NCI-H1105 treated with DMSO at 0.1 percent for 48 hours (cell line): ENCODE measurements at places on chromosomes 16 and 17.

- DNase-seq, result no peak
Observed at GRCh38 chr17:64412944-64413381, 22.3 kb upstream of the PECAM1 start.

- DNase-seq, result no peak
Observed at GRCh38 chr16:10862438-10862837, 14.6 kb upstream of the CIITA start.

DNA sequence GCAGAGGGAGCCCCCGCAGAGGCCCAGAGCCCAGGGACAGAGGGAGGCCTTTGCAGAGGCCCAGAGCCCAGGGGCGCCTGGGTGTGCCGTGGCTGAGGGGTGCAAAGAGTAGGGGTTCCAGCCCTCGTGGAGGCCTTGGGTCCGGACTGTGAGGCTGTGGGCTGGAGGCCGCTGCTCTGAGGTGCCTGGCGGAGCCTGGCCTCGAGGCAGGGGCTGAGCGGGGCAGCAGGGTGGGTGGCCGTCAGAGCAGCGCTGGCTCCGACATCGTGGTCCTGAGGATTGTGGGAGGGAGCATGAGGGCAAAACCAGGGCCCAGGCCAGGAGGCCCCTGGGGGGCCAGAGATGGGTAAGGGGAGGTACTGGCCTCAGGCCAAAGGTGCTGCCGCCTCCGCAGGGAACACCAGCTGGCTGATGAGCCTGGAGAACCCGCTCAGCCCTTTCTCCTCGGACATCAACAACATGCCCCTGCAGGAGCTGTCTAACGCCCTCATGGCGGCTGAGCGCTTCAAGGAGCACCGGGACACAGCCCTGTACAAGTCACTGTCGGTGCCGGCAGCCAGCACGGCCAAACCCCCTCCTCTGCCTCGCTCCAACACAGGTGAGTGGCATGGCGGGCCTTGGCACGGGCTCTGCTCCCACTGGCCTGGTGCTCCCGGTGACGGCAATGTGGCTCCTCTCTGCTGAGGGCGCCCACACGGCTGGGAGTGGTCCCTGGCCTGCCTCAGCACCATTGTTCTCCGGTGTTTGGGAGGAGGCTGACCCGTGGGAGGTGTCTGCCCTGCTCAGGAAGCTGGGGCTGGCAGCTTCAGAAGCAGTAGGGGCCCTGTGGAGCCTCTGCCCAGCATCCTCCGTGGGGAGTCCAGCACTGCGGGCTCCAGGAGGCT, 33.7 kb downstream of the TSC2 start:
- DNase-seq, result no peak

DNA sequence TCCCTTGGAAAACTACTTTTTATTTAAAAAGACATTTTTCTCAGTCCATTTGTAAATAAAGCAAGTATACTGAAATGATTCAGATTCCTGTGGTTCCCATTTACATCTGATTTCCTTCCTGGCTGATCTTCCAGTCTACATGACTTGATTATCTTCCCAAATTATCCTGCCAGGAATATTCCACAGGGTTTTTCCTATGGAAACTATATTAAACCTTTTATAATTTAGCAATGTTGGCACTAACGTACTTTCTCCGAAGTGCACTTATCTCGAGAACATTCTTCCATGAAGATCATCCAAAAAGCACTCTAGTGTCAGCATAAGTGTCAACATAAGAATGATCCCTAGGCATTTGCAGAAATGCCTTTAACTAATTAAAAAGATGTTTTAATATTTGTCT, 347.7 kb upstream of the KIF2B start:
- DNase-seq, result no peak

- DNase-seq, result no peak
Observed at GRCh38 chr17:40577611-40578065, 12.4 kb upstream of the CCR7 start.

- DNase-seq, result no peak
Observed at GRCh38 chr17:50037321-50038107, 18.4 kb upstream of the ITGA3 start.

DNA sequence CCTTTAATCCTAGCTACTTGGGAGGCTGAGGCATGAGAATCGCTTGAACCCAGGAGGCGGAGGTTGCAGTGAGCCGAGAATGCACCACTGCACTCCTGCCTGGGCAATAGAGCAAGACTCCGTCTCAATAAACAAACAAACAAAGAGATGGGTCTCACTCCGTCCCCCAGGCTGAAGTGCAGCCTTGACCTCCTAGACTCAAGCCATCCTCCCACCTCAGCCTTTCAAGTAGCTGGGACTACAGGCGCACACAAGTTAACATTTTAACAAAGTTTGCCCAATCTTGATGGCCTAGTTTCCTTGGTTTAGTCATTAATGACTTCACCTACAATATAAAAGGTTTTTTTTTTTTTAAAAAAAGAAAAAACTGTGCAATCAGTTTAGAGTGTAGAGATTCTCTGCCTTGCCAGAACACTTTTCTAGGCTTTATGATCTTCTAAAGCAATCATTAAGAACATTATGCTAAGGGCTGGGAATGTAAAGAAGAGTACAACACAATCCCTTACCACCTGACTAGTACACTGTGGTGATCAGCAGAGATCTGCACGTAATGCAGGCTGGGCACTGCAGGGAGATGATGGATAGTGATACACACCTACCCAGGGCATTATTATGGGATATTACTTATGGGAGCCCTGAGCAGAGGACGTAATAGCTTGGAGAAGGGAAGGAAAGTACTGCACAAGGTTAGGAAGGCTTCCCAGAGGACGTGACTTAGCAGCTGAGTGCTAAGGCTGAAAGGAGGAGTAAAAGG, 6.9 kb downstream of the GOT2 start:
- no peak for DNase-seq

- no peak for DNase-seq
Observed at GRCh38 chr17:15431766-15432165, 35.7 kb downstream of the CDRT4 start.

DNA sequence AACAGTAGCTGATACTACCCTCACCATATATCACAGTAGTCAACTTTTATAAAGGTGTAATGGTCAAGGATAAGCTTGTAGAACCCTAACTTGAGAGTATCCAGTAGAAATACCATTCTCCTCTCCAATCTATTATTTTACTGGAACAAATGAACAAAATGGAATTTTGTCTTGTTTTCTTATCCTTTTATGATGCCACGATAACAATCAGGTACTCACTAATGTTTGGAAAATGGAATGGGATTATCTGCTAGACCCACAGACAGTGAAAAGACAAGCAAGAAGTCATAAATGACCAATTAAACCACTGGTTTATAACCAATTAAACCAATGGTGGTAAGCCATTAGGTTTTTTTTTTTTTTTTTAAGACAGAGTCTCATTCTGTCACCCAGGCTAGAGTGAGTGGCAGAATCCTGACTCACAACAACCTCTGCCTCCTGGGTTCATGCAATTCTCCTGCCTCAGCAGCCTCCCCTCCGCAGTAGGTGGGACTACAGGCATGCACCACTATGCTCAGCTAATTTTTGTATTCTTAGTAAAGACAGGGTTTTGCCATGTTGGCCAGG, 10.4 kb downstream of the GPATCH8 start:
- DNase-seq, result no peak

DNA sequence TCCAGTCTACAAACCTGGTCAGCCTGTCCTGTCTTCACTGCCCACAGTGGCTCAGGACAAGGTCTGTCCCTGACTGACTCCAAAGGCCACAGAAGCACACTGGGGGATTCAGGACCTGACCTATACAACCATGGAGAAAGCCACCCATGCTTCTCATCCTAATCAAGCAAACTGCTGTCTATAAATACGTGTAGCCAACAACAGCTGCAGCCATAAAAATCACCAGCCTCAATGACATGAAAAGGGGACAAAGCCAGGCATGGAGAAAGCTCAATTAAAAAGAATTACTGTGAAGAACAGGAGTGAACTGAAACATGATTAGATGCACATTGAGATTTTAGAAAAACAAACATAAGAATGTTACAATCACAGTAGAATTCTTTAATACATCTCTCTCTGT, 170.1 kb downstream of the CDK5R1 start:
- no peak for DNase-seq

DNA sequence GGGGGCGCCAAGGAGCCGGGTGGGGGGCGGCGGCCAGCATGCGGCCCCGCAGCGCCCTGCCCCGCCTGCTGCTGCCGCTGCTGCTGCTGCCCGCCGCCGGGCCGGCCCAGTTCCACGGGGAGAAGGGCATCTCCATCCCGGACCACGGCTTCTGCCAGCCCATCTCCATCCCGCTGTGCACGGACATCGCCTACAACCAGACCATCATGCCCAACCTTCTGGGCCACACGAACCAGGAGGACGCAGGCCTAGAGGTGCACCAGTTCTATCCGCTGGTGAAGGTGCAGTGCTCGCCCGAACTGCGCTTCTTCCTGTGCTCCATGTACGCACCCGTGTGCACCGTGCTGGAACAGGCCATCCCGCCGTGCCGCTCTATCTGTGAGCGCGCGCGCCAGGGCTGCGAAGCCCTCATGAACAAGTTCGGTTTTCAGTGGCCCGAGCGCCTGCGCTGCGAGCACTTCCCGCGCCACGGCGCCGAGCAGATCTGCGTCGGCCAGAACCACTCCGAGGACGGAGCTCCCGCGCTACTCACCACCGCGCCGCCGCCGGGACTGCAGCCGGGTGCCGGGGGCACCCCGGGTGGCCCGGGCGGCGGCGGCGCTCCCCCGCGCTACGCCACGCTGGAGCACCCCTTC, 484 bp downstream of the FZD2 start:
- DNase-seq, result no peak

DNA sequence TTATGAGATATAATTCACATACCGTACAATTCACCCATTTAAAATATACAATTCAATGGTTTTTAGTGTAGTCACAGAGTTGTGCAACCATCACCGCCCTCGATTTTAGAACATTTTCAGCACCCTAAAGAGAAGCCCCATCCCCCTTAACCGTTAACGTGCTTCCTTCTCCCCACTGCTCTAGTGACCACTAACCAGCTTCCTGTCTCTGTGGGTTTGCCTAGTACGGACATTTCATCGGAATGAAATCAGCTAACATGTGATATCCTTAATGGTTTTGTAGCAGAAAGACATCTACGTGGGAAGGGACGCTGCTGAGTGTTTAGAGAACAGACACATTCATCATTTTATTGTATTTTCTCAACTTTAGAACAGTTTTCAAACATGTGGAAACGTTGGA, 80.8 kb upstream of the HSBP1 start:
- no peak for DNase-seq

DNA sequence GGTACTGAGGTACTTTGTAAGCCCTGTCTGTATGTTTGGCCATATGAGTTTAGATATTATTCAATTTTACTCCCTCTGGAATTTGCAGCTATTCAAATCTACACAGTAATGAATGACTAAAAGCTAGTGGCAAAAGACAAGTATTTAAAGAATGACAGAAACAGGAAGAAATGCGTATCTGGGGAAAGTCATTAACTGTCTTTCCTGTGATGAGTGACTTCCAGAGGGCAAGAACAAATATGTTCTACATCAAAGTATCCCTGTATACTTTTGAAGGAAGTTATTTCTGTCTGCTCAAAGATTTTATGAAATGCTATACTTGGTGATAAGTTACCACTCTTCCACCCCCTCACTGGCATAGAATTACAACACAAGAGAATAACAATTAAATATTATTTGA, 489.3 kb upstream of the SOX9 start:
- no peak for DNase-seq

DNA sequence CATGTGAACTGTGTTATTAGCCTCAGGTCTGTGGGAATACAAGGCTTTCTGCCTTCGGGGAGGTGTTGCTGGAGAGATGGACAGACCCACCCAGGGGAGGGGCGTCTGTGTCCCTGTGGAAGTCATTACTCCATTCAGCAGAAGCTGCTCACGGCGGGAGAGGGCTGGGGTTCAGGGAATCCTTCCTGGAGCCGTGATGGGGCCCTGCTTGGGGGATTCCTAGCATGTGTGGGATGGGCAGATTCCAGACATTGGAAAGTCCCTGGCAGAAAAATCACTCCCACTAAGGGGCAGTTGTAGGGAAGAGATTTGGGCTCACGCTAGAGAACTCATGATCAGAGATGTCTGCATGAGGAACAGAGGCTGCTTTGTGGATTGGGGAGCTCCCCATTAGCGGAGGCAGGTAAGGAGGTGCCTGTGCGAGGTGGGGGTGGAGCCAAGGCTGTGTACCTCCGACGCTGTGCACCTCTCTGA, 56.3 kb upstream of the IL34 start:
- DNase-seq, result no peak

DNA sequence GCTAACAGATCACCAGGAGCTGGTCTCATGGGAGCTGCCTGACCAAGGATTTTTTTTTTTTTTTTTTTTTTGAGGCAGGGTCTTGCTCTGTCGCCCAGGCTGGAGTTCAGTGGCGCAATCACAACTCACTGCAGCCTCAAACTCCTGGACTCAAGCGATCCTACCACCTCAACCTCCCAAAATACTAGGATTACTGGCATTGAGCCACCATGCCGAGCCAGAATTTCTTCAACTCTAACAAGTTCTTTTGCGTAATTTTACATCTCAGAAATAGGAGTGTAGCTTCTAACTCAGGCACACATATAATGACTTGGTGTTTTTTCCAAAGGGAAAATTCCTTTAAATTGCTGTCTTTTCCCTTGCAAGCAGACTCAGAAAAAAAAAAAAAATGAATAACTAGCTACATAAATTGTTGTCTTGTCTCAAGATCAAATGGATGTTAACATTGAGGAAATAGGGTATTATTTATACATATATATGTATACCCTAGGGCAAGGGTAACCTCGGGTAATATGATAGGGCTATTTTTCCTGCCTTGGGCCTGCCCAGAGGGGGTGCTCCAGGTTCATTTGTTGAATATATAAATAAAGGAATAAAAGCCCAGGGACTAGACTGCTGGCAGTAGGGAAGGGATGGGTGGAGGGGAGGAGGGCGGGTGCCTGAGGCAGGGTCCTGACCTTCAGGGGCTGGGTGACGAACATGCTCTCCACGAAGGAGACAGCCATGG, 42.8 kb upstream of the GCSH start:
- DNase-seq, result no peak

- DNase-seq, result no peak
Observed at GRCh38 chr17:45228763-45229539, 7.3 kb downstream of the FMNL1 start.

DNA sequence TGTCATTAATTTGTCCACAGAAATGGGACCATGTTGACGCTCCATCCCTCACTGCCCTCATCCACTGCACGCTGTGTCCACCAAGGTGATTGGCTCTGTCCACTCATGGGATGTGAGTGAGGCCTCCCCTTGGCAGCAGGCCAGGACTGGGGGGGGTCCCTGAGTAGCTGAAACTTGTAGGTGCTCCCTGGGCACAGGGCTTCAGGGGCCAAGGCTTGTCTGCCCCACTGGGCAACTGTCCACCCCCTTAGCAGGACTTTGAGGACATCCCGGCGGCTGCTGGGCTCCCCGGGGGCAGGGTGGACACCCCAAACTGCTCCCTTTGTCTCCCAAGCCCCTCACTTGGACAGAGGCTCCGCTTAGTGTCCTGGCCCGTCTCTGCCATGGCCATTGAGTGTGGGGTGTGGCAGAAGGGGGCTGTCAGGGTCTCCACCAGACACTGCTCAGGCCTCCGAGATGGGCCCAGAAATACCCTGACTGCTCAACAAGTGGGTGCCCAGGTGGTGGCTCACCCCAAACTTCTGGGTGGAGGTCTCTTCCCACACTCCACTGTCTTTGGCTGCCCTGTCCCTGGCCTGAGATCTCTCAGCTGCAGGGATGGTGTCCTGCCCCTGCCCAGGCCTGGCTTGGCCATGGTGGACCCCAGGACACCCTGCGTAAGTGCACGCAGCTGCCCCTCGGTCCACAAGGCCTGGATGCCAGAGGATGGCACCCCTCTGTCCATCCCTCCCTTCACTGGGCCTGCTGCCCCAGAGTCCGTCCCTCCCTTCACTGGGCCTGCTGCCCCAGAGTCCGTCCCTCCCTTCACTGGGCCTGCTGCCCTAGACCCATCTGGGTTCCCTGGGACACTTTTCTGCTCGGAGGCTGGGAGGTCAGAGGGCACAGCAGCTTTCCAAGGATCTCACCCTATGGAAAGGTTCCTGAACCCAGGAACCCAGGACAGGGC, 2.9 kb upstream of the RAB40C start:
- no peak for DNase-seq
